ENCODE measurements at places on chromosomes 2 and 18.

- no peak for DNase-seq
Observed at GRCh38 chr2:106847366-106847765, 38.6 kb downstream of the ST6GAL2 start.

DNA sequence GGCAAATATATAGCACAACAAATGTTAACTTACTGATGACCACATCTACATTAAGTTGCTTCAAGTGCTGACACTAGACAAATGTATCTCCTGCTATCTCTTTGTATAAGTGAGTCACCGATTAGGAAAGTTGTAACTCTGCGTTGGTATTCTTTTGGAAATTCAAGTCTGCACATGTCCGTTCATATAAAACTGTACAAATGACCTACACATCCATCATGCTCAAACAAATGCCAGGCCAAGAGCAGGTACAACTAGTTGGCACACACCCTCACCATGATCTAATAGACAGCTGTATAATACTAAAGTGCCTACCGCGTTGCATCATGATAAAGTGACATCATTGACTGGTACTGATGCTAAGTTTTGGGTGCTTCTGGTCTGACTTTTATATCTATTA is 141.1 kb downstream of the RBMS1 start:
- no peak for DNase-seq

DNA sequence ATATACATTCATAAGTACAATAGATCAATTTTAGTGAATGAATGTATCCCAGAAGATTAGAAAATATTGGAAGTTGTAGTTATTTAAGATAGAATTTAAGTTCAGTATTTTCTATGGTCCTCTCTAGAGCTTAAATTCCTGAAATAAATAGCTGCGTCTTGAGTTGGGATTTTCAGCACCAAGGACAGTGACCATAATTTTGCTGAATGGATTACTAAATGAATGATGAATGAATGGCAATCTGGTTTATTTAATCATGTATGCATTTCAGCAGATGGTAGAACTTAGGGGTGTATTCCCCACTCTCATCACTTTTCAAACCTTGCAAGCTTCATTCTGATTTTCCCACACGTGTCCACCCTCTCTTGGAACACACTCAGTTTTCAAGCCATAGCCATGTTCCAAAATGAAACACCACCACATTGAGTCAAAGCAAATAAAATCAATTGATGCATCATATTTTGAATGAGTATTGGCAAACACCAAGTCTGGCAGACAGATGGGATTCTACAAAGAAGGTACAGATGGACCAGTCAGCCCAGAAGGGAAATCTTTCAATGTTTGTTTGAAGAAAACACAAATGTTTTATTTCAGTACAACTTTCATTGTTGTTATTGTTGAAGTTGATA is 362.2 kb upstream of the NXPH2 start:
- DNase-seq: peak; percentile 57

- DNase-seq: peak; percentile 11
Observed at GRCh38 chr2:69791045-69791444, 38.4 kb upstream of the GMCL1 start.

DNA sequence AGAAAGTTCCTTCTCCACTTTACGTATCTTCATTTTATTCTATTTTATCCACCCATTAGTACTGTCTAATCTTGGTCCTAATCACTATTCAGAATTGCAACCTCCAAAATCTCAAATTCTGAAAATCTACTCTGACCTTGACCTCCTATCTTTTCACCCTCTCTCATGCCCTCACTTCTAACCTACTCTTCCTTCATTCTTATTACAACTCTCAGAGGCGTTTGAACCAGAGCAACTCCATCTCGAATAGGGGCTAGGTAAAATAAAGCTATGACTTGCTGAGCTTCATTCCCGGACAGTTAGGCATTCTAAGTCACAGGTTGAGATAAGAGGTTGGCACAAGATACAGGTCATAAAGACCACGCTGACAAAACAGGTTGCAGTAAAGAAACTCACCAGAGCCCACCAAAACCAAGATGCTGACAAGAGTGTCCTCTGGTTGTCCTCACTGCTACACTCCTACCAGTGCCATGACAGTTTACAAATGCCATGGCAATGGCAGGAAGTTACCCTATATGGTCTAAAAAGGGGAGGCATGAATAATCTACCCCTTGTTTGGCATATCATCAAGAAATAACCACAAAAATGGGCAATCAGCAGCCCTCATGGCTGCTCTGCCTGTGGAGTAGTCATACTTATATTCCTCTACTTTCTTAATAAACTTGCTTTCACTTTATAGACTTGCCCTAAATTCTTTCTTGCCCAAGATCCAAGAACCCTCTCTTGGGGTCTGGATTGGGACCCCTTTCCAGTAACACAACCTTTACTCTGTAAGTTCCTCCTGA is 11.4 kb downstream of the CCDC88A start:
- peak; percentile 39 for DNase-seq

DNA sequence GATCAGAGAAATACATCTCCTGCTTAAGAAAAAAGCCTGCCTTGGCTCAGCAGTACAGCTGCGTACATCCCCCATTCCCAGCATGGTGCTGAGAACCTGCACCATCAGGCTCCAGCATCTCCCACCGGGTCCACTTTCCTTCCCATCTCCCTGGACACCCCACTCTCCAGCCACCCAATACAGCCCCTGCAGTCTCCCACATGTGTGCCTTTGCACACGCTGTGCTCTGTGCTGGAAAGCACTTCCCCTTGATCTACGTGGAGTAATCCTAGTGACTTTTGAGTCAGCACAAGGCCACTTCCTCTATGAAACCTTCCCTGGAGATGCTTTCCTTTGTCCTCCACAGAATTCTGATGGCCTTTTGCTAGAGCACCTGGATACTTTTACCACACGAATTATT is 17.0 kb downstream of the STAT1 start:
- DNase-seq: no peak

- DNase-seq: no peak
Observed at GRCh38 chr2:132009874-132010521, 151.8 kb downstream of the ANKRD30BL start.

GRCh38 chr2:240894006-240894405 is 1.9 kb downstream of the MAB21L4 start:
- DNase-seq: no peak

DNA sequence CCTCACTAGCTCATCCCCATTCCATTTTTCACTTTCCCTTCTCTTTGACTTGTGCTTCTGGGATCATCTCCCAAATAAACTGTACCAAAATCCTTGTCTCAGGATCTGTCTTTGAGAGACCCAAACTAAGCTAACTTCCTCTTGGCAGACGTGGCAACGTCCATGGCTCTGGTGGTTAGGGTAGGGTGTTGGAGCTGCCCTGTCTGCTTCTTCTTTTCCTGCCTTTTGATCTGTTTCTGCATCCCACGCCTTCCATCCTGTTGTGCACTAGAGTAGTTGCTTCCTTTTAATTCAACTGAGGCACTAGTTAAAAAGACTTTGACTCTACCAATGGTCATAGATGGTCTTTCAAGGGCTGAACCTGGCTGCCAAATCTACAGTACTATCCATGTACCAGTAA is 5.5 kb upstream of the MAP4K4 start:
- peak; percentile 11 for DNase-seq

DNA sequence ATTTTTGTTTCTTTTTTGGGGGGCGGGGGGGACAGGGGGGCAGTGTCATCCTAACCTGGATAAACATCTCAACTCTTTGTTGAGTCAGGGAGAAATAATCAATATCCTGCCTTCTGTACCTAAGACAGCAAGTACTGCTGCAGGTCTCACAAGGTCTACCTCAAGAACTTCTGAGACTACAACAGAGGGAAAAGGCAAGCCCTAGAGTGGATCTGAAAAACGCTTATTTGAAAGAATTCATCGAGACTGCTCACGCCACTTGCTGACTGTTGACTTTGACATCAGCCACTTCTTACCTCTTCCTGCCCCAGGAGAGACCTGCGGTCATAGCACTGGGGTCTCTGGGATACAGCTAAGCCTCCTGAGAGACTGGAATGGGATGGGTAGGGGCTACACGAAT is 8.4 kb downstream of the HDLBP start:
- DNase-seq: no peak

- DNase-seq: no peak
Observed at GRCh38 chr2:178628605-178629004, 148.3 kb downstream of the PLEKHA3 start.

DNA sequence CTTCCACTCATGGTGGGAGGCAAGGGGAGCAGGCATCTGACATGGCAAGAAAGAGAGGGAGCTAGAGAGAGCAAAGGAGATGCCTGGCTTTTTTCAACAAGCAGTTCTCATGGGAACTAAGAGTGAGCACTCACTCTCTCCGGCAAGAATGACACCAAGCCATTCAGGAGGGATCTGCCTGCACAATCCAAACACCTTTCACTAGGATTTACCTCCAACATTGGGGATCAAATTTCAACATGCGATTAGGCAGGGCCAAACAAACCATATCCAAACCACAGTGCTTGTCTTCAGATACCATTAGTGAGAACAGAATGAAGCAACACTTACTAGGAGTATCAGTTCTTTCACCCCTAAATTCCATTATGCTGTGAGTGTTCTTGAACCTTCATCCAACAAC is 77.3 kb downstream of the FIGN start:
- DNase-seq: no peak

DNA sequence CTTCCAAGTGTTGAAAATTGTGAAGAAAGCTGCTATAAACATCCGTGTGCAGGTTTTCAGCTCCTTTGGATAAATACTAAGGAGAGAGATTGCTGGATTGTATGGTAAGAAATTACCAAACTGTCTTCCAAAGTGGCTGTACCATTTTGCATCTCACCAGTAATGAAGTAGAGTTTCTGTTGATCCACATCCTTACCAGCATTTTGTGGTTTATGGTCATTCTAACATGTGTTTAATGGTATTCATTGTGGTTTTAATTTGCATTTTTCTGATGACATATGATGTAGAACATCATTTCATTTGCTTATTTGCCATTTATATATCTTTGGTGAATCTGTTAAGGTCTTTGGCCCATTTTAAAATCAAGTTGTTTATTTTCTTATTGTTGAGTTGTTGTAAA is 260.7 kb downstream of the SPAG16 start:
- no peak for DNase-seq

DNA sequence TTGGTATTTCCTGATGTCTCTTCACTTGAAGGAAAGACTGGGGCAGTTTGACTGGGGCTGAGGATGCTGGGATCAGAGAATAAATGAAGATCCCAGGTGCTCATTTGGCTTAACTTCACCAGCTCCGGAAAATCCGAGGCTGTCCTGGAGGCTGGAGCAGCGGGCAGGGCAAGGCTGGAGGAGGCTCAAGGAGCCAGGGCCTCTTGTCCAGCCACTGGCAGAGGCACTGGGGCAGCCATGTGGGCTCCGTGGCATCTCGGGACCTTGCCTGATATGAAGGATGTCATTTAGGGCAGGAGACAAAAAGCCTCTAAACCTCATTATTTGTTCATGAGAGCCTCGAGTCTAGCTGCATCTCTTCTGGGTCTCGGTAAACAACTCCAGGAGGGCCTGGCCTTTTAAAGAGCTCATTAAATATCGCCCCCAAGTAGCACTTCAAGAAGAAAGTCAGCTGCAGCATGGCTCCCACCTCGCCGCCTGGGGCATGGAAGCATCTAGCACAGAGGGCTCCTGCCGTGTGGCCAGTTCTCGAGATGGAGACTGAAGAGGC is 13.5 kb upstream of the GPR55 start:
- DNase-seq: no peak

GRCh38 chr2:51795248-51795888 is 763.4 kb upstream of the NRXN1 start:
- DNase-seq: peak; percentile 45

GRCh38 chr18:21444465-21445212 is 155.9 kb downstream of the ESCO1 start:
- DNase-seq: peak; percentile 81

- DNase-seq: peak; percentile 16
Observed at GRCh38 chr2:222506230-222506935, 82.0 kb downstream of the SGPP2 start.

DNA sequence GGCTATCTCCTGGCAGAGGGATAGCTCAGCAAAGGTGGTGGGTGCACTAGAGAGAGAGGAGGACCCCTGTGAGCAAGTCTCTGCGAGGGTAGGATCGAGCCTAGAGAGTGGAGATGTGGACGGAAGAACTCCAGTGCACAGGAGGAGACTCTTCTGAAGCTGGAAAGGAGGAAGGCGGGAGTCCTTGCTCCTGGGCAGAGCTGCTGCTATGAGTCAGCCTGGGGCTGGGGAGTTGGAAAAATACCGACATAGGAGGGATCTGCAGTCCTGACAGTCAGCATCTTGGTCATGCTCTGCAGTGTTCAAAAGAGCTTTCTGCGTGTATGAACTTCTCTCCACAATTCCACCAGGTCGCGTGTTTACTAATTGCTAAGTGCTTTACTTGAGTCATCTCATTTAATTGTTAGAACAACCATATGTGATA is 233.8 kb downstream of the LDLRAD4 start:
- no peak for DNase-seq

DNA sequence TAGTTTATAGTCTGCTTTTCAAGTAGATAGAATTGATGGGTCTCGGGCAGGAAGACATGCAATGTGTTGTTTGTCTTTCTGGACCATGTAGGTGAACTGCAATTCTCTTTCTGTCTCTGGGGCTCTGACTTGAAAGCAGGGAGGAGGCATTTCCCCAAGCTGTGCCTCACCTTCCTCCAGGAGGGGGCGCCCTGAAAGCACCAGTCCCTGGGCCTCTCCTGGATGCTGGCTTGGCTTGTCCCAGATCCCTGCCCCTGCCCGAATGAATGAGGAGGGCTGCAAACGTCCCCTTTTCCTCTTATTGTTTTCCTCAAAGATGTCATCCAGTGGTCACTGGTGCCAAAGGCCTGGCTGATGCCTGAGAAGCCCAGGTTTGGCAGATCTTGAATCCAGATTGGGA is 270.6 kb downstream of the CELF4 start:
- DNase-seq: peak; percentile 31
